ENCODE measurements at places on chromosomes 1 and 21.

- no peak for DNase-seq
These were observed 54.7 kb downstream of the UMODL1 start for GRCh38 chr21:42125571-42126544.

GRCh38 chr1:164928232-164928812 lies 369.3 kb downstream of the PBX1 start:
- DNase-seq: no peak

- no peak for DNase-seq
These were observed 7.7 kb downstream of the AHDC1 start for GRCh38 chr1:27596261-27596660.

GRCh38 chr1:46689897-46690296 lies 18.2 kb downstream of the TEX38 start:
- DNase-seq: no peak

GRCh38 chr1:170544624-170545023 lies 12.7 kb downstream of the GORAB start:
- DNase-seq: no peak

DNA sequence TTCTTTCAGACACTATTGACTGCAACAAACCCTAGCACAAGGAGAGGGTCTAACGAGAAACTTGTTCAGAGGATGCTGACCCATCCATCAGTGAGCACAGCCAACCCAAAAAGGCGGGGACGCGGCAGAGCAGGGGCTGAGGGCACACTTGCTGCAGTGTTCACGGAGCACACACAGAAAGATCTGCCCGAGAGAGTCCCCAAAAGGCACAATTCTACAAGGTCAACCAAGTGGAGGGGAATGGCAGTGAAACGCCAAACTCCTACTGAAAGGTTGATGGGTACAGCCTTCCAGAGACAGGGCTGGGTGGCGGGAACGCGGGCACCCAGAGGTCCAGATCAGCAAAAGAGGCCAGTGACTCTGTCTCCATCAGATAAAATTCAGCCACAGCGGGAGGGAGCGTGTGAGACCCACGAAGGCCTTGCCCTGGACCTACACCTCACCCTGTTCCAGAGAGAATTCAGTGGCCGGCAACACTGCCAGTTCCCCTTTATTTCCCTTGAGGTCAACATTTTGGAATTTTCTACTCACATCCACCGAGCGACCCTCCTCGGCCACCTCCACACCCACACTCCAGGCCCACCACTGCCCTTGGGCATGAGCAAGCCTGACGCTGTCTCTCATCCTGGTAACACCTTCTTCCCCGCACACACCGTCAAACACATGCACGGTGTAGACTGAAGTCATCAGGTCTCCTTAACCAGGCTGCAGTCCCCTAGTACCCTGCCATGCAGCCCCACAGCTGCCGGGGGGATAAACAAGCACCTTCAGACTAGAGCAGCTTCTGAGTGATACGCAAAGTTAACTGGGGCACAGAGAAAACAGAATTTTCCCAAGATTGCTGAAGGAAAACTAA lies 5.5 kb downstream of the GNG4 start:
- no peak for DNase-seq

DNA sequence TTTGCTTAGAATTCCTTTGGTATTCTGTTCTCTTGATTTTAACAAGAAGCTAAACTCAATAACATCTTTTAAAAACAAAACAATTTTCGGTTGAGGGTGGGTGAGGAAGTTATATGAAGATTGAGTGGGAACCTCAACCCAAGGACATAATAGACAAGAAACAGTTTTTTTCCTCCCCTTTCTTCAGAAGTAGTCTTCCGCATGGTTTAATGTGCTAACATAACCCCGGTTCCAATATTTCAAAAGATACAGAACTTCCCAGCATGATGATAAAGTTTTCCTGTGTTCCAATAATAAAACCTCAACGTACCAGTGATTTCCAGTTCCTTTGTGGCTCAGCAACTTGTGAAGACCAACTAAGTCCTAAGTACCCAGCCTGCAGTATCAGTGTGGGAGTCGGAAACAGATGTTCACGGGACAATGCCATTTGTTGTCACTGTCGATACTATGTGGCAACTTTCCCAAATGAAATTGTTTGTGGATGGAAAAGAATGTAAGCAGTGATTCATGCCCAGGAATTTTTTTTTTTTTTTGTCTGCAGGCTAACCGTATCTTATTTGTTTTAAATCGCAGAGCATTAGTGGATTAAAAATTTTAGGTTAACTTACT lies 48.5 kb downstream of the NR5A2 start:
- DNase-seq: peak; percentile 24

DNA sequence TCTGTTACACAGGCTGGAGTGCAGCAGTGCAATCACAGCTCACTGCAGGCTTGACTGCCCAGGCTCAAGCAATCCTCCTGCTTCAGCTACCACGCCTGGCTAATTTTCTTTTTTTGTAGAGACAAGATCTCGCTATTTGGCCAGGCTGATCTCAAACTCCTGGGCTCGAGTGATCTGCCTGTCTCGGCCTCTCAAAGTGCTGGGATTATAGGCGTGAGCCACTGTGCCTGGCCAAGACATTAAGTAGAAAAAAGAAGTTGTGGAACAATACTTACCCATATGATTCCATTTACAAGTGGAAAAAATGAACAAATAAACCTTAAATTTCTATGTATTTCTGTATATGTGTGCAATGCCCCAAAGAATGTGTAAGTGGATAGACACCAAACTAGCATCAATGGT lies 30.3 kb upstream of the ID3 start:
- no peak for DNase-seq

DNA sequence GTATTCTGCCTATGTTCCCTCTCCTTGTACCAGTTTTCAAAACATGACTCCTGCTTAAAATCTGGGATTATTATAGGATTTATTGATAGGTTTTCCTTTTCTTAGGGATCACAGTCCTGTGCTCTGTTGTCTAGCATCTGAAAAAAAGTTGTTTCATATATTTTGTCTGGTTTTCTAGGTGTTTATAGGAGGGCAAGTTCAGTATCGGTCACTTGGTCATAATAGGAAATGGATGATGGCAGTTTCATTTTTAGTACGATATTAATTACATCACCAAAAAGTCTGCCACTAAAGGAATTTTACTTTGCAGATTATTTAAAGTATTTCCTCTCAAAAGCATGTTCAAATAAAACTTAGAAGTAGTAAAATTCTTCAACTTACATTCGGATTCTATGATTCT lies 94.4 kb downstream of the RASAL2 start:
- DNase-seq: no peak

- no peak for DNase-seq
These were observed 113.5 kb downstream of the RIPK4 start for GRCh38 chr21:41653243-41653953.

DNA sequence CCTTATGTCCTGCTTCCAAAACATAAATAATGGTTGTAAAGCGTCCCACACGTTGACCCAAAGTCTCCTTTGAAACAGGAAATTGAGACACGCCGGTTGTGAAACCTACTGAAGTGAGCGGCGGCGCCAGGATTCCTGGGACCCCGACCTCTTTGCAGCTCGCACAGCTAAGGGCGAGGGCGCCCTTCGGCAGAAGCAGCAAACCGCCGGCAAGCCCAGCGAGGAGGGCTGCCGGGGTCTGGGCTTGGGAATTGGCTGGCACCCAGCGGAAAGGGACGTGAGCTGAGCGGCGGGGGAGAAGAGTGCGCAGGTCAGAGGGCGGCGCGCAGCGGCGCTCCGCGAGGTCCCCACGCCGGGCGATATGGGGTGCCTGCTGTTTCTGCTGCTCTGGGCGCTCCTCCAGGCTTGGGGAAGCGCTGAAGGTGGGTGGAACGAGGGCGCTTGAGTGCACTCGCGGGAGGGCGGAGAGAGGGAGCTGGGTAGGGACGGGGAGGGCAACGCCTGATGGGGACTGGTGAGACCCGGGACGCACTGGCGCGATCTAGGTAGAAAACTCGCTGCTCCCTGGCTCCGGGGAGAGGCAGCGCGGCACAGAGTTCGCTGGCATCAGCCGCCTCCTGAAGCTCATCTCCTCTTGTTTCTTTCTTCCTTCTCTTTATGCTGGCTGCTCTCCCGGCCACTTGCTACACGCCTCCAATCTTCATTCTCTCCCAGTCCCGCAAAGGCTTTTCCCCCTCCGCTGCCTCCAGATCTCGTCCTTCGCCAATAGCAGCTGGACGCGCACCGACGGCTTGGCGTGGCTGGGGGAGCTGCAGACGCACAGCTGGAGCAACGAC lies at the start of gene CD1D:
Gene CD1D, plus strand, starts transcription at position 155 of the 836 bp plus-strand sequence. Its CDS starts 207 bp downstream, at position 362.
- peak; percentile 46 for DNase-seq

DNA sequence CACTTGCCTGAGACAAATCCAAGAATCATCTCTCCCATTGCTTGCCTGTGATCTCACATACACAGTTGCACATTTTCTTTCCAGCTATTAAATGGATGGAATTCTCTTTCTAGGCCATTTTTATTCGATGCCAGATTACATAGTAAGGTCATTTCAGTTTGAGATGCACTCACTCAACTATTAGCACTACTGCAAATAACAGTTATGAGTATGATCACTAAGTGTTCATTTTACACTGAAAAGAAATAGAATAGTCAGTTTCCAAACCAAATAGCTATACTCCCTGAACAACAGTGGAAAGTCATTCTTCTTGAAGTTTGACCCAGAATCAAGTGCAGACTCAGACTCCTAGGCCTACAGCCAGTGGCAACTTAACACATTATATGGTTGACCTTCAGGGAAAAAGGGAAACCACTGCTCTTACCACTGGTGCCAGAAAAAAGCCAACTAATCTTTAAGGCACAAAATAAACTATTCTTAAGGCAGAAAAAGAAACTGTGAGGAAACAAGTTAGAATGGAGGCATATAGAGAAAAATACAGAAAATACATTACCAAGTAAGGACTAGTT lies 31.5 kb downstream of the WNT2B start:
- DNase-seq: no peak

GRCh38 chr1:90435351-90435750 lies 281.8 kb downstream of the BARHL2 start:
- no peak for DNase-seq

DNA sequence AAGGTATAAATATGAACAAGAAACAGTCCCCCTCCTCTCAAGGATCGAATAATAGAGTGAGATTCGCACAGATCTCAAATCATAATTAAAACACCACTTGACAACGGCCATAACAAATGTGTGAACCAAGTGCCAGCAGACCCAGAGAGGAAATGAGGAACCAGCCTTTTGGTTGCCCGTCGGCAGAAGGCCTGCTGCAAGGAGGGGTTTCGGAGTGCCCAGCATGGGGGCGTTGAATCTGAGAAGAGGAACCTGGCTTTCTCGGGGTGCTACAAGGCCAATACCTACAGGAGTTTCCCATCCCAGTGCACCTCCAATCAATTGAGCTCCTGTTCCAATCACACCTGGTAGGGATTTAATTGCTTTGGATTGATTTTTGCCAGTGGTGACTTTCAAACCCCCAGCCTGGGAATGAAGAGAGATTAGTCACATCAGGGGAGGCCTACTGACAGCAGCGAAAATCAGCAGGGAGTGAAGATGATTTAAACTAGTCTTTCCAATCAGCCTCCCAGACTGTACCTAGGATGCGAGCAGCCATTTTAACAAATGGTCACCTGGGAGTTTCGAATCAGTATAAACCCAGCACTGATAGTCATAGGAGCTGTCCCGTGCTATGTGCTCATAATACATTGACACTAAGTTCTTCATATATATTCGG lies 263.8 kb downstream of the KAZN start:
- no peak for DNase-seq

DNA sequence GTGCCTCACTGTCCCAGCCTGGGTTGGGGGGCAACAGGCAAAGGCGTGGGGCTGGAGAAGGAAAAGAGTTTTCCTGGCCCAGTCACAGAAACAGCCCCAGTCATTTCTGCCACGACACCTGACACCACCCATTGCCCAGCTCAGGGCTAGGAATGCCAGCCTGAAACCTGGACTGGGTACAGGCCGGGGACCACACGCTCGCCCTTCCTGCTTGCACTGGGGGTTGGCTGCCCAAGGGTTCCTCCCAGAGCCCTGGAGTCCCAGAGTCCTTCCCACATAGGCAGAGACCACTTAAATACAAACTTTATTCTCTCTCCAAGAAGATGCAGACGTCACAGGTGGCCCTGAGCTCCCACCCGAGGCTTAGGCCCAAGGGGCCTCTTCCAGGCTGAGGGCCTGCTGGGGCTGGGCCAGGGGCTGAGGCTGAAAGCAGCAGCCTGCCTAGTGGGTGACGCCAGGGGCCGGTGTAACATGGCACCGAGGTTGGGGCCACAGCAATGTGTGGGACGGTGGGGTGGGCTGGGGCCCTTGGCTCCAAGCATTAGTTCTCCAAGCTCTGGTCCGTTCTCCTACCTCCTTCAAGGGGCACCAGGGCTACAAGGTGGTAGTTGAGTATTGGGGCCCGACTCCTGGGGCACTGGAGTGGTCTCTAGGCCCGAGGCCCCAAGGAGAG lies 1.6 kb downstream of the TMEM52 start:
- no peak for DNase-seq

GRCh38 chr1:41939194-41939593 lies 20.5 kb upstream of the HIVEP3 start:
- DNase-seq: no peak

DNA sequence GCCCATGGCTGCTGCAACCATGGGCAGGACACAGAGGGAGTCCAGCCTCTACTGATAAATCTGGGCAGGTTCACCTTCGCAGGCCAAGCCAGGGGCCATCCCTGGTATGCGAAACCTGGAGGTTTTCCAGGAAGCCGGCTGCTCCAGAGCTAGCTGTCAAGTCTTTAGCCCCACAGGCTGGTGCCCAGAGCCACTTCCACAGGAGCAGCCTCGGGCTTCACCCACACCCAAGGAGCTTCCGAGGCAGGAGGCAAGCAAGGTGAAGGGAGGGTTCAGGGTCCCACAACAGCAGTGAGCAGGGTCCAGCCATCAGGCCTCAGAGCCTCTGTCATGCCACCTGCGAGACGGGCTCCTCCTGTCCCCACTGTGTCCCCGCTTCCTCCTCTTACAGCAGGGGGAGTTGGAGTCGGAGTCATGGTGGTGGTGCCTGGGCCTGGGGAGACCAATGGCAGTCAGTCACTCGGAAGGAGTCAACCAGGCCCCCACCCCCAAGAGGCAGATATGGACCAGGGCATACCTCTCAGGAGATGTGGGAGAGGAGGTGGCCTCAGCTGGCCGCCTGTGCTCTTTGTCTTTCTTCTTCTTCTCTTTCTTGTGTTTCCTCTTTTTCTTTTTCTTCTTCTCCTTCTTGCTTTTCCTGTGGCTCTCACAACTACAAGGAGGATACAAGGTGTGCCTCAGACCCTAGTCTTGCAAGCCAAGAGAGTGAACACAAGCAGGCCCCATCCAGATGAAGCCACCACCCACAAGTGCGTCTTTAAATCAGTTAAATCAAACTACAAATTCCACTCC lies 2.1 kb downstream of the C1orf35 start:
- no peak for DNase-seq

GRCh38 chr1:168959382-168959781 lies 147.1 kb upstream of the ATP1B1 start:
- no peak for DNase-seq

- DNase-seq: no peak
These were observed 11.4 kb upstream of the ZSCAN20 start for GRCh38 chr1:33460947-33461629.

GRCh38 chr1:182725259-182726255 lies 41.2 kb upstream of the RGS8 start:
- no peak for DNase-seq

- no peak for DNase-seq
These were observed 48.1 kb downstream of the NFIA start for GRCh38 chr1:61130338-61131000.

GRCh38 chr21:31599013-31599412 lies 60.5 kb upstream of the SOD1 start:
- DNase-seq: no peak

All from left kidney (tissue), 8 donors.